ENCODE measurements at places on chromosomes 5 and 9.

GRCh38 chr9:79768194-79768593, 196.4 kb downstream of the TLE4 start:
- no peaks in the 10 kb centered on the region for H3K4me1 ChIP-seq
- DNase-seq: no peak
- no peak overlapping the region for H3K27ac ChIP-seq
- H3K27me3 ChIP-seq: no peaks in the 10 kb centered on the region
- no peaks in the 10 kb centered on the region for H3K36me3 ChIP-seq
- no peak overlapping the region for H3K4me3 ChIP-seq

DNA sequence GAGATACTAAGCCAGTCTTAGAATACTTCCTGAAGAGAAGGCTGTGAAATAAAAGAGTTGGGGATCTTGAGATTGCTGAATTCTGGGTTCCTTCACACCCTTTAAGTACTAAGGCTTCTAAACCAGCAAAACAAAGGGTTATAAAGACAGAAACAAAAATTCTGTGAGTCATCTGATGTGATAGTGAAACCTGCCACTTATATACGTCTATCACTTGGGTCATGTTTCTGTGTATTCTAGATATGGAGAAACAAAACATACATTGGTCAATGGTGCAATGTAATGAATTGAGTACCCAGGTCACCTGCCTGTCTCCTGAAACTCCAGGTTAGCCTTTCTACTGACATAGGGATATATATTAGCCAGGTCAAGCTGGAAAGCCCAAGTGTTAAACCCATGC, 319.3 kb upstream of the GRAMD2B start:
- H3K27ac ChIP-seq: no peak overlapping the region
- no peak for DNase-seq
- H3K4me1 ChIP-seq: no peaks in the 10 kb centered on the region

- H3K27ac ChIP-seq: no peak overlapping the region
- no peaks in the 10 kb centered on the region for H3K36me3 ChIP-seq
- H3K4me1 ChIP-seq: no peaks in the 10 kb centered on the region
- H3K27me3 ChIP-seq: no peaks in the 10 kb centered on the region
Measured at GRCh38 chr9:81244631-81245030, 444.7 kb downstream of the TLE1 start.

DNA sequence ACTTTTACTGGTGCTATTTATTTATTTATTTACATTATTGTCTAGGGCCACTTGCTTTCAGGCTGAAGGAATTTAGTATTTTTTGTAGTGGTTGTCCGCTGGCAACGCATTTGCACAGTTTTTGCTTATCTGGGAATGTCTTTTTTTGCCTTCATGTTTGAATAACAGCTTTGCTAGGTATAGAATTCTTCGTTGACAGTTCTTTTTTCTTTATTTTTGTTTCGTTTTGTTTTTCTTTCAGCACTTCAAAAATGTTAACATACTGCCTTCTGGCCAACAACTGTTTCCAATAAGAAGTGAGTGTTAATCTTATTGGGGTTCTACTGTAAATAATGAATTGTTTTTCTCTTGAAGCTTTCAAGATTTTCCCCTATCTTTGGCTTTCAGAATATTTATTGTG, 252.7 kb upstream of the TARS1 start:
- no peak for DNase-seq
- H3K27me3 ChIP-seq: no peaks in the 10 kb centered on the region
- no peak overlapping the region for H3K27ac ChIP-seq

DNA sequence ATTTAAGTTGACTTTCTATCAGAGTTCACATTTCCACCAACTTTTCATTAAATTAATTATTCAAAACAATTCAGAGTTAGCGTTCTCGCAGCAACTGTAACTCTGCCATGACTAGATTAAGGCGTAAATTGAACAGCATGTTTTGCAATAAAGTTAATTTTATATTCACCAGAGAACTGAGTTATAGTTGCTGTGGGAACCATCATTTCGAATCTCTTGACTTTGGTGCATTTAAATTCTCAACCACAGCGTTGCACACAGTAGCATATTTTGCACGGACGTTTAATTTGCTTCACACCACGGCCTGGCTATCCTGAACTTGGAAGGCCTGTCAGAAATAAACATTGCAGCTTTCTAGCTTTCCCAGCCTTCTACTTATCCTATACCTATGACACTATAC, 144.3 kb upstream of the WWC1 start:
- no peak for DNase-seq
- no peaks in the 10 kb centered on the region for H3K4me1 ChIP-seq
- H3K27ac ChIP-seq: no peak overlapping the region
- H3K36me3 ChIP-seq: no peaks in the 10 kb centered on the region

GRCh38 chr5:140228364-140228837, 53.4 kb downstream of the CYSTM1 start:
- H3K4me1 ChIP-seq: no peaks in the 10 kb centered on the region
- H3K4me3 ChIP-seq: no peak overlapping the region
- DNase-seq: no peak
- H3K36me3 ChIP-seq: no peaks in the 10 kb centered on the region

GRCh38 chr9:105438141-105438806, 9.6 kb upstream of the FSD1L start:
- no peaks in the 10 kb centered on the region for H3K36me3 ChIP-seq
- H3K27me3 ChIP-seq: no peaks in the 10 kb centered on the region
- no peak overlapping the region for H3K4me3 ChIP-seq
- DNase-seq: no peak

GRCh38 chr9:14251154-14252071, 62.5 kb downstream of the NFIB start:
- no peak overlapping the region for H3K27ac ChIP-seq
- H3K27me3 ChIP-seq: peaks cover 5% of the 10 kb centered on the region
- H3K4me3 ChIP-seq: no peak overlapping the region
- H3K4me1 ChIP-seq: no peaks in the 10 kb centered on the region

DNA sequence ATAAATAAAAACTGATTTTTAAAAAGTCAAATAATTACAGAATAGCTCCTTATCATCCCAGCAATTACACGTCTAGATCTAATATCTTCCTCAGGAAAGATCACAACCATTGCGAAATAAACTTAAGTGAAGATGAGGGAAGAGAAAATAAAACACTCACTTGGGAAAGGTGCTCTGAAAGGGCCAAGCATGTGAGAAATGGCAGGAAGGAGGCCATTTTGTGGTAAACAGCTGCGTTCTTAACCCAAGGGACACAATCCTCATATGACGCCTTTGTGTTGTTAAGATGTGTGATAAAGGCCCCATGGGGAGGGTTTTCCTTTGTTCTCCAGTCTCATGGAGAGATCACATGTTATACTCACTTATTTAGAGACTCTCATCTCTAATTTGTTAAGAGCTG, 32.5 kb downstream of the JAKMIP2 start:
- no peaks in the 10 kb centered on the region for H3K27me3 ChIP-seq
- no peak for DNase-seq
- no peak overlapping the region for H3K27ac ChIP-seq
- peaks cover 3% of the 10 kb centered on the region for H3K4me1 ChIP-seq

- no peak overlapping the region for H3K4me3 ChIP-seq
- DNase-seq: no peak
- no peaks in the 10 kb centered on the region for H3K4me1 ChIP-seq
Measured at GRCh38 chr9:31590091-31590490, 794.4 kb upstream of the ACO1 start.

DNA sequence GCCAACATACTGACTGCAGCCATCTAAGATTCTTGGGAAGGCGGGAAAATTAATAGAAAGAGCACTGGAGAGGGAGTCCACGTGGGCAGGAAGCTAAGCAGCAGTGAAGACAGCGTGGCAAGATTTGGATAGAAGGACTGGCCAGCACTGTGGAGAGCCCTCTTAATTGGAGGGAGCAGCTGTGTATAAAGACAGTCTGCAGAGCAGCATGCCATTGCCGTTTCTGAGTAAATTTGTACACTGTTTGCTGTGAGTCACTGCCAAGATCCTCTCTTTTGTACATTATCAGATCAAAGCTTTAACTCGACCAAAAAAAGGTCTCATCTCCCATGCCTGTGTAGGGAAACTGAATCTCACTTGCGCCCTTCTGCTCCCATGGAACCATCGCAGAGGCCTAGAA, 45.3 kb downstream of the INSYN2B start:
- H3K4me3 ChIP-seq: no peak overlapping the region
- H3K27ac ChIP-seq: no peak overlapping the region
- no peak for DNase-seq
- no peaks in the 10 kb centered on the region for H3K27me3 ChIP-seq

- H3K4me1 ChIP-seq: peaks cover 60% of the 10 kb centered on the region
- H3K27me3 ChIP-seq: peaks cover 2% of the 10 kb centered on the region
- peak overlapping the region; percentile 80 for H3K4me3 ChIP-seq
- no peak for DNase-seq
Measured at GRCh38 chr9:35656831-35657545, 831 bp downstream of the RMRP start.

- peak; percentile 21 for DNase-seq
- peaks cover 19% of the 10 kb centered on the region for H3K4me1 ChIP-seq
- H3K27me3 ChIP-seq: peaks cover 6% of the 10 kb centered on the region
- H3K36me3 ChIP-seq: no peaks in the 10 kb centered on the region
- no peak overlapping the region for H3K4me3 ChIP-seq
Measured at GRCh38 chr9:89961616-89962341, 357.0 kb downstream of the GADD45G start.

GRCh38 chr5:172496671-172497371, 42.5 kb upstream of the SH3PXD2B start:
- no peaks in the 10 kb centered on the region for H3K4me1 ChIP-seq
- no peak for DNase-seq
- no peak overlapping the region for H3K27ac ChIP-seq
- H3K4me3 ChIP-seq: no peak overlapping the region
- no peaks in the 10 kb centered on the region for H3K27me3 ChIP-seq

- DNase-seq: no peak
- no peak overlapping the region for H3K27ac ChIP-seq
- H3K4me3 ChIP-seq: no peak overlapping the region
- peaks cover 9% of the 10 kb centered on the region for H3K36me3 ChIP-seq
- no peaks in the 10 kb centered on the region for H3K4me1 ChIP-seq
Measured at GRCh38 chr5:127950707-127951391, 132.7 kb upstream of the SLC12A2 start.

DNA sequence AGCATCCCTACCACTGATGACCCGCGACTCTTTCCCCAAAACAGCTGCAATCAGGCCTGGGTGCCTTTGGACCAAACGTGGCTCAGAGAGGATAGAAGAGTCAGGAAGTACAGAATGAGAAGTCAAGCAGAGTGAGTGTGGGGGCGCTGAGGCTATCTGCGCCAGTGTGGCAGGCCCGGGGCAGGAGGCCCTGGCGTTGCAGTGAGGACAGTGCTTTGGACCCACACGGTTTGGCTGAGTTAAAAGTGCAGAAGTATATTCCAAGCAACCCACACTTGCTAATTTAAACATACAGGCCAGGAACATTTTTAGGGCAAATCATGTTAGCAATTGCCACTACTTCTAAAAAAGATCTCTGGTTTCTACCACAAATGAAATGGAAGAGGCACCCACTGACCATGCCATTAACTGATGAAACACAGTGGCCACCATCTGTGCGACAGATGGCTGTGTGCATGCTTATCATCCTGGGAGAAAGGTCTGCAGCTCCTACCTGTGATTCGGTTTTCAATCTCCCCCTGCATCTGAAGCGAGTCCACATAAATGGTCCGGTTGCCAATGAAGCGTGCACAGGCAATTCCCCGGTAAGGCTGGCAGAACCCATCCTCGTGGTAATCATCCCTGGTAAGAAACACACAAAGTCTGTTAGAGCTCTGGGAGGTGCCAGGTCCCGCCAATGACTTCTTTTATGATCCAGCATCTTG, 213.0 kb downstream of the ROR2 start:
- H3K4me3 ChIP-seq: no peak overlapping the region
- no peak overlapping the region for H3K27ac ChIP-seq
- peaks cover 7% of the 10 kb centered on the region for H3K27me3 ChIP-seq
- H3K36me3 ChIP-seq: no peaks in the 10 kb centered on the region
- DNase-seq: no peak
- no peaks in the 10 kb centered on the region for H3K4me1 ChIP-seq

GRCh38 chr9:37374892-37375291, 47.6 kb upstream of the GRHPR start:
- no peaks in the 10 kb centered on the region for H3K36me3 ChIP-seq
- H3K4me3 ChIP-seq: no peak overlapping the region
- no peak overlapping the region for H3K27ac ChIP-seq
- peak; percentile 15 for DNase-seq

DNA sequence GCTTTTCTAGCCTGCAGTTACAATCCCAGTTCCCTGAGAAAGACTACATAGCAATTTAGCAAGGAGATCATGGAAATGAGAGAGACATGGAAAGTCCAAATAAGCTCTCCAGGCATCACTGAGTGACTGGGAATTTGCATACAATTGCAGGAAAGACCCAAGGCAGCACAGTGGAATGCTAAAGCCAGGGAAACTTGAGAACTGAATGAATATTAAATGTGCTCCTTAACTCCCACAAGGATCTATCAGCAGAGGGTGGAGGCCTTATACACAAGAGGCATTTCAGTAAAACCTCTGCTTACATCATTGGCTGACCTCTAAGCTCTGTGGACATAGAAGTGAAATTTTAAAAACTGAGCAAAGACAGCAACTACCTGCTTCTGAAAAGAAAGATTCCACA, 355.6 kb upstream of the DAB2 start:
- H3K27me3 ChIP-seq: peaks cover 10% of the 10 kb centered on the region
- peaks cover 4% of the 10 kb centered on the region for H3K4me1 ChIP-seq
- no peak overlapping the region for H3K27ac ChIP-seq
- DNase-seq: no peak
- no peak overlapping the region for H3K4me3 ChIP-seq
- H3K36me3 ChIP-seq: no peaks in the 10 kb centered on the region

GRCh38 chr9:99867536-99867935, 38.9 kb upstream of the STX17 start:
- H3K4me3 ChIP-seq: no peak overlapping the region
- no peak overlapping the region for H3K27ac ChIP-seq
- H3K27me3 ChIP-seq: no peaks in the 10 kb centered on the region
- H3K4me1 ChIP-seq: peaks cover 15% of the 10 kb centered on the region
- no peak for DNase-seq

GRCh38 chr5:66246608-66247007, 102.5 kb downstream of the SREK1 start:
- H3K4me1 ChIP-seq: no peaks in the 10 kb centered on the region
- H3K4me3 ChIP-seq: no peak overlapping the region
- no peaks in the 10 kb centered on the region for H3K27me3 ChIP-seq
- no peak overlapping the region for H3K27ac ChIP-seq

DNA sequence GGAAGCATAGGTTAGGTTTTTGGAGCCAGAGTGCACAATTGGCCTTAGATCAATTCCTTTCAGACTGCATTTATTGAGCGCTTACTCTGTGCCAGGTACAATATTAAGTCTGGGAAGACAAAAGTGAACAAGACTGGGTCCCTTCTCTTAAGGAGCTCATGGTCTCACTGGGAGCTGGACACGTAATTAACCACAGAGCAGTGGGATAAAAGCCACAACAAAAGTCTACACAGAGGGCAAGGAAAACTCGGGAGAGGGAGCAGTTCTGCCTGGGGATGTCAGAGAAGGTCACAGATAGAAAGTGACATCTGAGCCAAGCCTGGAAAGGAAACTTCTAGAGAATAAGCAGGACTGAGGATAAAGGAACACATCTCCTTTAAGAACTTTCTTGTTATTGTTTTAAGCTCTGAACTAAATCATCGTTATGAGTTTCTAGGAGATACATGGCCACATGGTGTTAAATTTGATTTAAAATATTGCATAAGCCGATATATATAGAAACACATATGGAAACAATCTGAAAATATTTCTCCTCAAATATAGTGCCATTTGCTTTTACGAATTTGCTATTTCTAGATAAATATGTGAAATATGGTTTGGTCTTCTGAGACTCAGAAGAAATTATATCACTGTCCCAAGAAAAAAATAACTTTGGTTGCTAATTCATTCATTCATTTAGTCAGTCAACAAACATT, 40.1 kb upstream of the PDE8B start:
- no peaks in the 10 kb centered on the region for H3K4me1 ChIP-seq
- no peak for DNase-seq
- H3K4me3 ChIP-seq: no peak overlapping the region

GRCh38 chr5:168165221-168165914, 126.1 kb upstream of the WWC1 start:
- no peaks in the 10 kb centered on the region for H3K27me3 ChIP-seq
- H3K27ac ChIP-seq: no peak overlapping the region
- H3K4me3 ChIP-seq: no peak overlapping the region
- no peaks in the 10 kb centered on the region for H3K36me3 ChIP-seq
